Stimulated activated naive CD4-positive, alpha-beta T cell (primary cell): ENCODE measurements at places on chromosomes 3 and 15.

GRCh38 chr15:100761290-100761935 lies 118.2 kb upstream of the ALDH1A3 start:
- no peak for DNase-seq

DNA sequence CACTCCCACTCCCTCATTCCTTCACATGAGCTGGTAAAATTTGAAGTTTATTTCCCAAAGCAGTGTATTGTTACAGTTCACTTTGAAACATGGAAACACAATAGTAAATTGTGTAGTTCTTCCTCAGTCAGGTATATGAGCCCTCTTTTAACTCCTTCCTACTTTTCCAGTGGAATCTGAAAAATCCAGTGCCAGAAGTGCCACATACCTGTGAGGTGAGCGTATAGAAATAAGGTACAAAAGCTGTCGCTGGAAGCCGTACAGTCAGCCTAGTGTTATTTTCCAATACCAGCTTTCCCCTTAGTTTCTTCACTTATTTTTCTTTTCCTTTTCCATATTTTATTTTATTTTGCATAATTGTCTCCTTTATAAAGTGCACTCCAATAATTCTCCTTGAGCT lies 81.7 kb upstream of the CADM2 start:
- DNase-seq = no peak

- DNase-seq = no peak
These were observed 115.9 kb downstream of the FGF12 start for GRCh38 chr3:192611411-192611810.

DNA sequence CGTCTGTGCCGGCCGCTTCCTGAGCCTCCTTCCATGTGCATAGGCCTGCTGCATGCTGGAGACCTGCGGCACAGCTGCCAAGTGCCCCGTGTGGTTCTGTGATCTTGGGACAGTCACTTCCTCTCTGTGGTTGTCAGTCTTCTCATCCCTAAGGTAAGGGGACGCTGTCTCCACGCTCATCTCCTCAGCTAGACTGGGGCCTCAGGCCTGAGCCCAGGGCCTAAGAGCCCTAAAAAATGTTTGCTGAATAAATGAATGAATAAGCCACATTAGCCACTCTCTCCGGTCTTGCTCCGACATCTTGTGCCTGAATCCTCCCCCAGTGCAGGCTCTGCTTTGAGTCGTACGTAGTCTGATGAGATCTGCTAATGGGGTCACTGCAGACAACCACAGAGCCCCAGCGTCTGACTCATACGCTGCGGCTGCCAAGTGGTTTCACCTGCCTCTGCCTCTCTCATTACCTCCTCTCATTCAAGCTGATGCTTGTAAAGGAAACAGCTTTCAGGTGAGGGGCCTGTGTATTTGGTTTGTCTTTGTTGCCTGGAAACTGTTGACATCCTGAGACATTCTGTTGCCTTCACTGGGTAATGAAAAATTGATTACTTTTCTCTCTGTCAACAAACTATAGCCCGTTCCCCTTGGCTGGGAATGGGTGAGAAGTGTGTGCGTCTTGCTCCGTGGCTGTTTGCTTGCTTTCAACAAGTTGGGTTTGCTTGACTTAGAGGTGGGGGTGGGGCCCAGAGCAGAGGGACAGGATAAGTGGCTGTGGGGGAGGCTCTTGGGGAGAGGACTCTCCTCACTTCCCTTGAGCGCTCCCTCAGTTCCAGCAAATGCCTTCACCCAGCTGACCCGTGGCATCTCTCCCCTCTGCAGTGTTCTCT lies 15.9 kb downstream of the RPLP1 start:
- DNase-seq = peak; percentile 60

DNA sequence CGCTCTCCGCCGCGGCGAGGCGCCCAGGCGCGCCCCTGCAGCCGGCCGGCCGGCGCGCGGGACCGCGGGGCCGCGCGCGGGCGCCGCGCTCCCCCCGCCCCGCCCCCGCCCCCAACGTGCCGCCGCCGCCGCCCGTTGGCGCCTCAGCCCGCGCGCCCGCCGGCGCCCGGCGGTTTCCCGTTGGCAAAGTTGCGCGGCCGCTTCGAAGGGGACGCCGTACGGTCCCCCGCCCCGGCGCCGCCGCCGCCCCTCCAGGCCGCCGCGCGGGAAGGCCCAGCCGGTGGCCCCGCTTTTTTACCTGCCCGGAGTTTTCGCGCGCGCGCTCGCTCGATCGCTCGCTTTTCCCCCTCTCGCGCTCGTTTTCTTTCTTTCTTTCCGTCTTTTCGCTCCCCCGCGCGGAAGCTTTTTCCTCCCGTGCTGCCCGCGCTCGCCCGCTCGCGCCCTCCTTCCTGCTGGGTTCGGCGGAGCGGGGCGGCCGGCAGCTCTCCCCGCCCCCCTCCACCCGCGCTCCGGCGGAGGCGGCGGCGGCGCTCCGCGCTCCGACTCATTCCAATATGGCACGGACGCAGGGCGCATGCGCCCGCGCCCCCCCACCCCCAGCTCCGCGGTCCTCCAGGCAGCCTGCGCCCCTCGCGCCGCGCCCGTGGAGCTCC lies at the start of gene SFMBT1:
TSS of gene SFMBT1 (minus strand) at position 556 of the 653 bp plus-strand sequence. CDS start 76,945 bp downstream, outside the sequence.
- DNase-seq = peak; percentile 84

- no peak for DNase-seq
These were observed 28.2 kb upstream of the PLAAT1 start for GRCh38 chr3:193212844-193213243.

DNA sequence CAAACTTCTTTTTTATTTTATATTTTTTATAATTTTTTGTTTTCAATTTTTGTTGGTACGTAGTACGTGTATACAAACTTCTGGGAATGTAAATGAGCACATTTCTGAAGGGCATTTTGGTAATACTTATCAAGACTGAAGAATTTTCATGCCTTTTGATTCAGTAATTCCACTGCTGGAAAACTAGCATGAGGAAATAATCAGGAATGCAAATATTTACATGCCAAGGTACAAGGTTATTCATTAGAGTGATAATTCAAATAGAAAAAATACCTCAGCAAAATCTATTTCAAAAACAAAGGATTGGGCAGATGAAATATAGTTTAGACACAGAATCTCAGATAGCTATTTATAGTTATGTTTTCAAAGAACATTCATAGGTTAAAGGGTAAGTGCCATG lies 128.7 kb downstream of the DMXL2 start:
- no peak for DNase-seq

- no peak for DNase-seq
These were observed 46.2 kb downstream of the CD200 start for GRCh38 chr3:112379020-112379690.

DNA sequence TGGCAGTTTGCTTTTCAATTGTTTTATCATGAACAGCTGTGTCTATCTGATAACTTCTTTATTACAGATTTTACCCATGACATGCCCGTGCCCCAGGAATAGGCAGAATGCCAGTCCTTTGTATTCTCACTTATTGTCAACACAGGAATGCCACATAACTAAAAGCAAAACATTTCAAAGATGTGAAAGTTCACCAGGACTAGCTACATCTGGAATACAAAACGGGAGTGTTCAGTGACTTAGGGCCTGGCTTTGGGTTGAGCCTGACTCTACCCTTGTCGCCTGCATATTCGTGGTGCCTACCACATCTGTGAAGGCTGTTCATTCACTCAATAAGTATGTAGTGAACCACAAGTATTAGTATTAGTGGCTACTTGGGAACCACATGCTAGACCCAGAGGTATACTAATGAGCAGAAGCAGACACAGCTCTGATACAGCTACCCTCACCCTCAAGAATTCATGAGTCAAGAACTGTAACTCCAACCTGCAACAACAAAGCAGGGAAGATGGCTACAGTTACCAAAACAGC lies 2.9 kb downstream of the TNFSF10 start:
- DNase-seq = no peak

- no peak for DNase-seq
These were observed 5.3 kb upstream of the NRROS start for GRCh38 chr3:196634224-196634623.

GRCh38 chr3:8743911-8744310 lies 10.3 kb downstream of the CAV3 start:
- no peak for DNase-seq

DNA sequence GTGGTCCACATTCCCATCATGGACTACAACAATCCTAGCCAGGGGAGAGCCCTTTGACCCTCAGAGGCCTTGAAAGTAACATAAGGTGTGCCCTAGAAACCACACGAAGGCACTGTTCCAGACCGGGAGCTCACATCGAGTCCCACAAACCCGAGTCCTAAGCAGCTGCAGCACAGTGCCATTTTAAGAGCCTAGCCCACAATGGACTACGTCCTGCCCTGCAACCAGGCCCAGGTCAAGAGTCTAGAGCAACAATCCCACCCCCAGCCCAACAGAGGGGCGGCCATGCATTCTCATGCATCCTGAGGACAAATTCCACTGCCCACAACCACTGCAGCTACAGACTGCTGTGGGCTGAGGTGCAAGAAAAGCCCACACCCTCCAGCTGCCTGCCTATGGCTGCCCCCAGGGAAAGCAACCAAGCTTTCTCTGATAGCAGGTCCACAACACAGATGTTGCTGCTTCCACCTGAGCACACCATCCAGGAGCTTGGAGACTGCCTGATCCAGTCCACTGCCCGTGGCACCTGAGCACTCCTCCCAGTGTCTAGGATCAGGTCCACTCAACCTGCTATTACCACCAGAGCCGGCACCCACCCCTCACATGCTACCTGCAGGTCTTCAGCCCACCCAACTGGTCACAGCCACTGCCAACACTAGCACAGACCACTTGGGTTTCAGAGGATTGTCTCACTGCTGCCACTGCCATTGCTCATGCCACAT lies 56.8 kb downstream of the IGSF11 start:
- DNase-seq = no peak

DNA sequence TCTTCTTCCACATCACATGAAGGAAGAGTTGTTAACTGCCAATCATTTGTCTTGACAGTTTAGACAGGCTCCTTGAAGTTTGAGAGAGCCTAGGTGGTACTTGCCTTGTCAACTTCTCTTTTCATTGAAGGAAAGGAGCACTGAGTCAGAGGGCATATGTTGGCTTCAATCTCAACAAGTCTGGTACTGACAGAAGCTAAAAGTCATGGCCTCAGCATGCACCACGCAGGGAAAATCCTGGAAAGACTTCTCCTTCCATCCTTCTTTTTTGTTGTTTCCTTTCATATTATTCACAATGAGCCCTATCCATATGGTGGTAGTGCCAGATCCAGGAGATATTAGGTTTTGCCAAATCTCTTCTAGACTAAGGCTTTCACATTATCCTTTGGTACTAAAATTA lies 1272.5 kb downstream of the ROBO1 start:
- DNase-seq = no peak

DNA sequence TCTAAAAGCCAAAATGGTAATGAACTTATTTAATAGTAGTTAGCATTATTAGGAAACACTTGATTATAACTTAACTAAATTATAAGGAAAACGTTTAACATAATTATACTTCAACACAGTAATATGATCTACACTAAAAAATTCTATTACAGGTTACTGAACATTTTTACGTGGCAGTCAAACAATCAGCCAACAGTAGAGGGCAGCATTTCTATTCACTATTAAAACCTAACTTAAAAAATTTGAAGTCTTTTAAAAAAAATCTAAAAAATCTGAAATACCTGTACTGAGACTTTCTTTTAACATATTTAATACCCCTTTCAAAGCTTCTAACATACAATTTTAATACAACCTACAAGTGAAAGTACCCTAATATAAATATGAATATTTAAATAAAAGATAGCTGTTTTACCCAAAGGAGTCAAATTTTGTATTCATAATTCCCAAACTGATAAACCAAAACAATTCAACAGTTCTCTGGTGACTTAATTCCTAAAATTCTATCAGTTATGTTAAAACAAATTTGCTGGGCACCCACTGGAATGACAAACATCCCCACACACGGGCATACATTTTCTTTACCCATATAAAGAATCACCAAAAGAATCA lies 41.5 kb downstream of the DLG1 start:
- DNase-seq = peak; percentile 58

DNA sequence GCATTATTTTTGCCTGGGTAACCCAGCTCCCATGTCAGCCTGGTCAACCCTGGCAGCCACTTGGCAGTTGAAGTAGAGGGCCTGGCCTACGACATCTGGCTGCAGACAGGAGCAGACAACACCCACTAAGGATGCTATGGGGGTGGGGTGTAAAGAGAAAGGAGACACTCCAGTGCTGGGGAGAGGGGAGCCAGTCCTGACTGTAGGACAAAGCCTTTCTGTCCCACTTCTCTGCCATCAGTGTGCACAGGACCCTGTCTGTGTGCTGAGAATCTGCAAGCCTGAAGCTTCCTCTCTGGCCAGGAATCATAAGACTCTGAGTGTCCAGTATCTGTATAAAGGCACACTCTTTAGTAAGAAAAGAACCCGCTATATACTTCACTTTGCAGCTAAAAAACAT lies 96.3 kb upstream of the CHRM5 start:
- no peak for DNase-seq

GRCh38 chr15:45662375-45662774 lies 27.5 kb downstream of the SQOR start:
- no peak for DNase-seq

DNA sequence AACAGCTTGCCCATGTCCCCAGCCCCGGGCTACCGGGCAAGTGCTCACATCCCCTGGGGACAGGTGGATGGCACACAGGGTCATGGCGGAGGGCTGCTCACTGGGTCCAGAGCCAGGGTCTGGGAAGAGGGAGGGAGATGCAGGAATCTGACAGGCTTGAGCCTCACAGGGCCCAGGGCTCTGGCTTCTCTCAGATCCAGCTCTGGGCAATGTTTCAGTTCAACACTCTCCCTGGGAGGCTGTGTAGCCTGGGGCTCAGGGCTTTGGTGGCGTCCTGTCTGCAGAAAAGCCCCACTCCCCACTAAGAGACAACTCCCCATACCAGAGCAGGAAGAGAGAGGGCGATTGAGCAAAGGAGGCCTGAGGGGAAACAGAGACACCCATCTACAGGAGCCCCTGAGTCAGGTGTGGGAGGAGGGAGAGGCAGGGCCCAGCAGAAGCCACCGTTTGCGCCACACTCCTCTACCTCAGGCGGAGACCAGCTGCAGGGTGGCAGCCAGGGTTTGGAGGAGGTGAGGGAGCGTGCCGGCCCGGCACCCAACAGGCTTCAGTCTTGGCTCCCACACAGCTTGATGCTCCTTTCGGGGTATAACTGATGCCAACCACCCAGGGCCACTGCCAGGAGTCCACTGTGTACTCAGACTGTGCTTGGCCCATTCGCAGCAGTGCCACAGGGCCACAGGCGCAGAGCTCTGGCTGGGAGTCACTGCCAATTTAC lies 16.8 kb upstream of the SRP14 start:
- no peak for DNase-seq
